ENCODE measurements at places on chromosomes 2 and 18. TPM values are rescaled to one million over a fixed set of nuclear protein-coding genes. Genes with fewer than 3 reads are reported as not detected.
A peak's percentile ranks its signal among the peaks of the same experiment; 100 is the strongest.

Gene SCYGR2
- not detected for polyA plus RNA-seq

DNA sequence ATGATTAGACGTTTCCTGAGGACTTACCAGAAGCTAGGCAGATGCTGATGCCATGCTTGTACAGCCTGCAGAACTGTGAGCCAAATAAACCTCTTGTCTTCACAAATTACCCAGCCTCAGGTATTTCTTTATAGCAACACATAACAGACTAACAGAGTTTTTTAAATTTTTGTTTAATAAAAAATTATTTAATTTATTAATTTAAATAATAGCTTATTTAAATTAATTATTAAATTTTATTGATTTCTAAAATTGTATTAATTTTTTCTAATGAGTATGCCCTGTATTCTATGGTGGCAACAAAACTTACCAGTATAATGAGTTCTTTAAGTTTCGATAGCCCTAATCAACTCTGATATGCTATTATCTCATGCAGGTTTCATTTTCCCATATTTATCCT, 259.8 kb downstream of the IKZF2 start:
- no peak for DNase-seq

DNA sequence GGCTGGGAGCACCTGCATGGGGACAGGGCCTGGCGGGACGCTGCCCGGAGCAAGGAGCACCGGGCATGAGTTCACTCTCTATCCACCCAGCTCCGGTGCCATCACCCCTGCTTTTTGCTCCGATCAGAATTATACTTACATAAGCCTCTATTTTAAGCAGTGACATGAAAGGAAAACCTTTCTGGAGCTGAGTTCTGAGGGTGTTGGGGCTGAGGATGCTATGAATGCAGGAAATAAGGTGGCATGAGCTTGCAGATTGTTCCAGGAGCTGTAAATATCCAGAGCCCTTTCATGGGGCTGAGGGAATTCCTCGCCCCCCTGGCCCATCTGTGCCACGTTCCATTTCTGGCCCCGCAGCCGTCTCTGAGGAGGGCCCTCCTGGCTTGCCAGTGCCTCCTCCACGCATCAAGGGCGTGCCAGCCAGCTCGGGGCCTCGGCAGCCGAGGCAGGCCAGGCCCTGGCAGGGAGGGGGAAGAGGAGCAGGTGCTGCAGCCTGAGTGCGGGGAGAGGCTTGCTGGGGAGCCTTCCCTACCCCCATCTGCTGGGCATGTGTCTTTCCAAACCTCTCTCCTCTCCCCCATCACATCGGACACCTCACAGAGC, 91.7 kb upstream of the MCFD2 start:
- no peak for DNase-seq

GRCh38 chr2:30768036-30768686, 39.1 kb downstream of the CAPN13 start:
- no peak for DNase-seq

GRCh38 chr18:362311-363290, 94.8 kb upstream of the THOC1 start:
- no peak for DNase-seq

DNA sequence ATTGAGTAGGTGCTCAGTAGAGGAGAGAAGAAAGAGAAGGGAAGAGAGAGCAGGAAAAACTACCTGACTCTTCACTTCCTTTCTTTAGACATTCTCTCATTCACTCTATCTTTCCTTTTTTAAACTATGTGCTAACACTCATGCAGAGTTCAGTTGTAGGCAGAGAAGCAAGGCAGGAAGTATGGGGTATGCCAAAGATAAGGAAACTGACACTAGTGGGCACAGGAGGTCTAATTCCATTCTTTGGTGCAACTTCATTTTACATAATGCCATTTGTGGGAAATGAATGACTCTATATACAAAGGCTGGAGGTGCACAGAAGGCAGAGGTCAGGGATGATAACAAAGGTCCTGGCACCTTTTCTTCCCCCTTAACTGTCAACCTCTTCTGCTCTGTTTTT, 35.1 kb upstream of the ACVR1 start:
- no peak for DNase-seq

DNA sequence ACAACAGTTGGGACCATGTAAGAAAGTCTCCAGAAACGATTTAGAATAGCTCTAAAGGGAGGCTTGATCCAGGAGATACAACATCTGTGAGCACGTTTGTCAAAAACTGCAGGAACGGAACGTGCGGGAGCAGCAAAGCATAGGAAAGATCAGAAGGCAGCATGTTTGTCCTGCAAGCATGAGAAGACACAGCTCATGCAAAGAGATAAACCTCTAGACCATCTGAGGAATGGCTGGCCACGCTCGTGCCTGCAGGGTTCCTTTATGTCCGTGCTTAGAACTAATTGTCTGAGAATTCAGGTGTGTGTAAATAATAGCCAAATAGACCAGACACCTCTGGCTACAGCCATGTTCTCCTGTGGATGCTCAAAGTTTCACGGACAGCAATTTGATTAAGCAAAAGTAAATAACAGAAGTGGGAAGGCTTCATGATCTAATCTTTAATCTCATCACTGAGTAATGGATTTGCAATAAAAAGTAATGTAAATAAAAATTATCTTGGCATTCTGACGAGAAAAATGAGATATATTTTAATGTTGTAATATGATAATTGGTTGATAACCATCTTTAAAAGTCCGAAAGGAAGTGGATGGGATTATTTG, 534.8 kb upstream of the CDH7 start:
- DNase-seq: no peak

GRCh38 chr18:49486953-49487710, at the start of gene C18orf32:
TSS of gene C18orf32 (minus strand) at chr18:49487234. CDS start at chr18:49483748, 3,486 bp downstream.
- peak; percentile 97 for DNase-seq

GRCh38 chr18:2002151-2002550, 569.2 kb downstream of the METTL4 start:
- peak; percentile 31 for DNase-seq

- DNase-seq: peak; percentile 87
Observed at GRCh38 chr2:10036095-10036884, 7.1 kb upstream of the KLF11 start.

DNA sequence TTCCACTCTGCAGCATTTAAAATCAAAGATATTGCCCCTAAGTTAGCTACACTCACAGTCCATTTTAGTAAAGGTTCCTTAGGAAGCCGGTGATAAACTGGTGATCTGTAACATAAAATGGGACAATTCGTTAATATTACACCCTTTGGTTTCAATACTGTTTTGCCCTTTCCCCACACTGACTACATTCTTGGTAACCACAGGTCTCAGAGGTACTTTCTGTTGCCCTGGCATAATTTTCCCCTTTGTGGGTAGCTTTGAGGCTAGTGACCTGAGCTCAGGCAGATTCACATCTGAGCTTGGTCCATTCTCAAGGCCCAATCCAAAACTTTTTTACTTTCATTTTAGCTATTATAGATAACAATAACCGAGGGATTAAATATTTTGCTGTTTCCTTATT, 32.9 kb upstream of the CSRNP3 start:
- DNase-seq: no peak

Gene DSG1
- not detected for polyA plus RNA-seq

Gene SMYD1
- 112 TPM for polyA plus RNA-seq

DNA sequence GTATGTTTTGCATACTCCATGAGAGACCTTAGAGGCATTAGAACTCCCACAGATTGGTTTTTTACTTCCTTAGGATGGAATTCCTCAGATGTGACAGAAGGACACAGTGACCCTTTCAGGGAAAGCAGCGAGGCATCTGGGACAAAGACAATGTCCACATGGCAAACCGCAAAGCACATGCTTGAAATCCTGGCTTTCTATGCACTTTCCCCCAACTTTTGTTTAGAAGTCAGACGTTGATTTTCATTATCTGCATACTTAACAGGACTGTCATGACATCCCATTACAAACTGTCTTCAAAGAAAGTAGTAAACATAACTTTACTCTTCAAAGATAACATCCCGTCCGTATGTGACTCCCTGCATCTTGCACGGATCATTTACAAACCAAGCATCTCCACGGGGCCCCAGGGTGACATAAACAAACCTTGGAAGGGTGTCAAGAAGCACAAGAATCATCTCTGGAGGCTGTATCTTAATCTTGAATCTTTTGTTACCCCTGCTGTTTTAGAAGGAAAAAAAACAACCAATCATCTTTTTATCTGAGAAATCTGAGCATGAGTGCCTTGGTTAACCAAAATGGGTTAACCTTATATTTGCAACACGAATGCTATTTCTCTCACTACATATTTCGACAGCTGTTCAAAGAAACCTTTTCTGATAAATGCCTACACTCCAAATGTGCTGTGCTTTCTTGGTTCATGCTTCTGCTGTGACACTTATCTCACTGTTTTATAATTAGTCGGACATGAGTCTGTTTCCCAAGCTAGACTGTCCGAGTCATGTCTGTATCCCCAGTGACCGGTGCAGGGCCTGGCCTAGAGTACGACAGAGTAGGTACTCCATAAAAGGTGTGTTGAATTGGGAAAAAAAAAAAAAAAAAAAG, 90.8 kb downstream of the CCBE1 start:
- no peak for DNase-seq

DNA sequence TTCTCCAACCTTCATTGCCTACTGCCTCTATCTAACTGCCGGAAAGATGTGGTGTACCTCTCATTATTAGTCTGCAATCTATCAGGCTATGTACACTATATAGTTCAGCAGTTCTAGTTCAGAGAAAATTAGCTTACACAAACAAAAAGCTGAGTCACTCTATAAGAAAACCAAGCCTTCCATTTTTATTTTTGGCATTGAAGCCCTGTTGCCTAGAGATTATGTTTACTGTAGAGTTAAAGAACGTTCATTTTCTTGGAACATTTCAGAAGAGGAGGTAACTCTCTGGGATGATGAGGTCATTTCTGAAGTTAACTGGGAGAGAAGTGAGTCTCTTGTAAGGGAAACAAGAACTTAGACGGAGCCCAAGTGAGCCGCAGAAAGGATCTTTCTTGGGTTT, 133.5 kb downstream of the FAM124B start:
- DNase-seq: no peak

GRCh38 chr18:3879114-3879835, 429.3 kb downstream of the TGIF1 start:
- no peak for DNase-seq

Gene LIMS1
- 63.5 TPM for polyA plus RNA-seq

Gene ZNF892
- 0.33 TPM for polyA plus RNA-seq

Gene GCG
- polyA plus RNA-seq: 0.23 TPM

- no peak for DNase-seq
Observed at GRCh38 chr2:70111752-70112591, 24.7 kb downstream of the PCBP1 start.

Gene IL1RL1
- 13.1 TPM for polyA plus RNA-seq

- DNase-seq: no peak
Observed at GRCh38 chr2:75637568-75637967, 9.0 kb upstream of the MRPL19 start.

DNA sequence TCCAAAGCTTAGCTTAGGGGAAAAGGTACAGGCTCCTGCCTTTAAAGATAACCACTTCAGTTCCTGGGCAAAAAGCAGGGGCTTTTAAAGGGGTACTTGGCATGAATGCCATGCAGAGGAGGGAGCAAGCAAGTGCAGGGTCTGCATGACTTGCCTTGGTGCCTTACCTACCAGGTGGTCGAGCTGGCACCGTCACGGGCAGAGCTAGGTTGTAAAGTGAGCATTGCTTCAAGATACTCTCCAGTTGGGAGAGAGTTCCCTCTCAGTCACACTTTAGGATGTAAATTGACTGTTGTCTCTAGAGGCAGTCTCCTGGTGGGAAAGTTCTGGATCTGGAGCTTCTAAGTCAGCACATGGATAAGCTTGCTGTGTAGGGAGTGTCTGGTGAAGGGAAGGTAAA, 58.6 kb upstream of the MCFD2 start:
- no peak for DNase-seq

- DNase-seq: peak; percentile 61
Observed at GRCh38 chr2:24049485-24050021, at the start of gene FKBP1B. TSS of gene FKBP1B (plus strand) at chr2:24049741. CDS start at chr2:24049850, 109 bp downstream.

DNA sequence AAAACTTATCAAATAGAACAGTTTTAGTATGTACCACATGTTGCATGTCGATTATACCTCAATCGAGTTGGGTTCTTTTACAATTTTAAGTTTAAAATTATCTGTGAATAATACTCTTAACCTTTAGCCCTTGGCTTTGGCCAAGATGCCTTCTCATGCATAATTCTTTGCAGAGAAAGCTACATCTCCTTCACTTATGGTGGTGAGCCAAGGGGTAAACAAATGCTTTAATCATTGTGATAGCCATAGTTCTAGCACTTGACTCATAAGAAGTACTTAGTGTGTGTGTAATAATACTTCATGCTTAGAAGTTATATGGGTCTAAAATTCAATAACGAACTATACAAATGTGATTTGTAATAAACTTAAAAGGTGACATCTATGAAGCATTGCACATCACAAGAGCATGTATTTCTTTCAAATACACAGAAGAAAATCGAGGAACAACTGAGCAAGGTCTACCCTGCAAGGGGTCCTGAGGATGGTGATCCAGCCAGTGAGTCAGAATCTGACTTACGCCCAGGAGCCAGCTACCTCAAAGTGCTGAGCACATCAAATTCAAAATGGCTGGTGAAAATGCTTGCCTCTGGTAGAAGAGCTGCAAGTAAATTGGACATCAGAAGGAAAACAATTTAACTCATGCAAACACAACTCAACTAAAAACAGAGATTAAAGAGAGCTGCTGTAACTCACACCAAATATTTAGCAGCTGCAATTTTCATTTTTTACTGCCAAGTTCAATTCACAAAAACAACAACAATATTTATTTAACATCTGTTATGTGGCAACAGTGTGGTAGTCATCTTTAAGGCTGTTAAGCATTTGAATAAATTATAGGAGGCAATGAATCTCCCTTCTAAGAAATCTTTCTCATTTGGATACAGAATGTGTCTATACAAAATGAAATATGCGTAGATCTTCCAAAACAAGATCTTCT, 23.8 kb upstream of the TTC39C start:
- DNase-seq: no peak

- DNase-seq: no peak
Observed at GRCh38 chr2:175010848-175011254, 5.7 kb upstream of the CHN1 start.

Gene SH3YL1
- 8.3 TPM for polyA plus RNA-seq

Gene BCL11A
- 0.05 TPM for polyA plus RNA-seq

DNA sequence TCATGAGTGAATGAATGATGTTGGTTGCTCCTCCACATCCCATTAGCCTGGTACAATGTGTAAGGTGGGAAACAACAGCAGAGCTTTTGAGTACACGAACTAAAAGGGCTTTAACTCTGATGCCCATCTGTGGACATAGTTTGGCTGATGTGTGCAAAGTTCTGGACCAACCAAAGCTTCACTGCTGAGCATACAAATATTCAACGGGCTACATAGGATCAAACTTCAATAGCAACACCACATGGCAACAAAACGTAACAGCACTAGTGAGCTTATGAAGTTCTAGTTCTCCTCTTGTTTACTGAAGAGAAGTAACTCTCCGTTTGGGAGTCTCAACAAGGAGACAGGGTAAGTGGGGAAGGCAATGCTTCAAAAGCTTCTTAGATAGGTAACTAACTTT, 20.4 kb downstream of the STAM2 start:
- no peak for DNase-seq

Gene CTNNA2
- polyA plus RNA-seq: 0.03 TPM

GRCh38 chr2:74915743-74916142, 42.7 kb upstream of the POLE4 start:
- DNase-seq: no peak
